Stimulated activated CD4-positive, alpha-beta T cell treated with anti-CD3 and anti-CD28 coated beads, Interleukin-1b, Interleukin-23, amount 100 ng/mL, for 1 hour (primary cell): ENCODE measurements at places on chromosomes 2 and 18.

DNA sequence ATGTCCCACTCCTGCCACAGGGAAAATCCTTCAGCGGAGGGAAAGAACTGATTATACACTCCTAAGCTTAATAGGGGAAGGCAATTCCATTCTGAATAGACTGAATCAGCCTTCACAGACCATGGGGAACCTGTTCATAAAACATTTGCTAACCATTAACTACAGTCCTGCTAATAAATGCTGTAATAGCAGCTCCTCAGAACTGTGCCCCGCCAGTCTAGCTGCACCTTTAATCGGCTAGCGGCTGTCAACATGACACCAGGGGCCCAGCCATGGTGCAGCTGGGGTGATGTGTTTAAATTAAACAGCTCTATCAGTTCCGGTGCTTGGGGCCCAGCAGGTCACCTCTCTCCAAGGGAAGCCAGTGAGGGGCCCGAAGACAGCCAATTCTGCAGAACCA lies 77.8 kb downstream of the GALNT14 start:
- no peak for DNase-seq

- DNase-seq: no peak
Observed at GRCh38 chr2:207549145-207549544, 19.4 kb downstream of the CREB1 start.

GRCh38 chr2:217792626-217793527 lies 209.9 kb downstream of the TNS1 start:
- DNase-seq: no peak

DNA sequence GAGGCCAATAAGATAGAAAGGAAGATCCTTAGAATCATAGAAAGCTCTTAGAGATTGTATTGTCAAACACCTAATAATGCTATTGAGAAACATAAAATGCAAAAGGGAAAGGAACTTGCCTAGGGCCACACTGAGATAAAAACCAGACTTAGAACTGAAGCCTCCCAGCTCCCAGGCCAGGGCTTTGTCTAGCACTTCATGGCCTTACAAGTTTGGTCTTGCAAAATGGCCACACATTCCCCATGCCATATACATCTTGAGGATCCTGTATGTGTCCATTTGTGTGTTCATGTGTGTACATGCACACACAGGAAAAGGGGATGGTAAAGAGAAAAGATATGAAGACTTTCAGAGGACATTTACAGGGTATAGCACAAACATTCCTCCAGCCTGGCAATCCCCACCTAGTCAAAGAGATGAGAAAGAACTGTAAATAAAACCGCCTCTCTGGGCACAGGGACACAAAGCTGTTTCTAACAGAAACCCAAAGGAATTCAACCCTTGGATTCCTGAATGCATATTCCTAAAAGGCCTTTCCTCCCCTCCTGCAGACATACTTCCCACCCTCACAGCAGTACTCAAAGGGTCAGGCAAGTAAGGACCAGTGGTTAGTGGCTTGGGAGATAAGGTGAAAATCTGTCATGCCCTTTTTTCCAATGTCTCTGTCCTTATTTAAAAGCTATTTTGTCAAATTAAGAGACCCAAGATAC lies 99.7 kb upstream of the KLHL29 start:
- DNase-seq: no peak

GRCh38 chr2:76998704-76999103 lies 523.5 kb downstream of the LRRTM4 start:
- no peak for DNase-seq

DNA sequence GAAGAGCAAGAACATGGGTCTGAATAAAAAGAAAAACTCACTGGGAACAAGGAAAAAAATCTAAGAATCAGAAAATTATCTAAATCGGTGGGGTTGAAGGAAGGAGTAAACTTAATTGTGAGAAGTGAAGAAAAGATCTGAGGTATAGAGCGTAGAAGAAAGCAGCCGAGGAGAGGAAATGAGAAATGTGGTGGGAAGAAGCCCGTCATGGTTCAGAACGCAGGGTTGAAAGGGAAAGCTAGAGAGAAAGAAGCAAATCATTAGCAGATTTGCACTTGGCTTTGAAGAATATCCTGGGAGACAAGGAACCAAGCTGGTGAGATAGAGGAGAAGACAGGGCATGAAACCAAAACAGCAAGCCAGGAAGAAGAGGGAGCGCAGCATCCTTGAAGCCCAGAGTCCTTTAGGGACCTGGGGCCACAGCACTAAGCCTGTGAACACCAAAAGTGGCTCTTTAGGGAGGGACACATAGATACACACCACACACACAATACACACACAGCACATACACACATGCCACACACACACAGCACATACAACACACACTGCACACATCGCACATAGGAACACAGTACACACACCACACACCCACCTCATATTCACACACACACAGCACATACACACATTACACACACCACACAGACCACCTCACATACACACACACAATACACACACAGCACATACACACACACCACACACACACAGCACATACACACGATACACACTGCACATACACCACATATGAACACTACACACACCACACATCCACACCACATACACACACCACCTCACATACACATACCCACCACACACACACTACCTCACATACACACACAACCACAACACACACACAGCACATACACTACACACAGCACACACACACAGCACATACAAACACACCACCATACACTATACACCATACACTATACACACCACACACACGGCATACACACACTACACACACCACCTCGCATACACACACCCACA lies 274.6 kb downstream of the ETAA1 start:
- DNase-seq: no peak

DNA sequence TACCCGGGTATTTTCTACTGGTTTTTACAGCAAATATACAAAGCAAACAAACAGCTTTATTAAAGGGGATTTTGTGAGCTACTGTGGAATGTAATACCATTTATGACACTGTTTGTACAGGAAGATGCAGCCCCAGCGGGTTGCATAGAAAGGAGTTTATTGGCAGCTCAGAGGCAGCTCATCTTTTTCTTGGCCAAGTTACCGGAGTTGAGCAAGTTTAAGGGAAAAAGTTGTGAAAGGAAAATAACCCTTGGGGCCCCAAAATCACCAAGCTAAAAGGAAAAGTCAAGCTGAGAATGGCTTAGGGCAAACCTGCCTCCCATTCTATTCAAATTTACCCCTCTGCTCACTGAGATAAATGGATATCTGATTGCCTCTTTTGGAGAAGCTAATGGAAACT lies 60.8 kb downstream of the MOB4 start:
- no peak for DNase-seq

DNA sequence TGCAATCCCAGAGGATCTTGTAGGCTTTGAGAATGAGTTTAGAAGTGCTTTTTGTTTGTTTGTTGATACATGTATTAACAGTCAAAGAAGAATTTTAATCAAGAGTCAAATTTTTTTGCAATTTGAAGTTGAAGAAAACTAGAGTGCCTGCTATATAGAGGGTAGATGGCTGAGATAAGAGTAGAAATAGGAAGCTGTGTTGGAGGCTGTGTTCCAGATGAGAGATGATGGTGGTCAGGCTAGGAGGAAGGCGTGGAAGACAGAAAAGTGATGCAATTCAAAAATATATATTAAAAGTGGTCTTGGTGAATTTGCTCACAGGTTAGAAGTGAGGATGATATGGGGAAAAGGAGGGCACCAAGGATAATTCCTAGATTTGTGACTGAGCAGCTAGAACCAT lies 978.3 kb downstream of the BCL11A start:
- DNase-seq: no peak

DNA sequence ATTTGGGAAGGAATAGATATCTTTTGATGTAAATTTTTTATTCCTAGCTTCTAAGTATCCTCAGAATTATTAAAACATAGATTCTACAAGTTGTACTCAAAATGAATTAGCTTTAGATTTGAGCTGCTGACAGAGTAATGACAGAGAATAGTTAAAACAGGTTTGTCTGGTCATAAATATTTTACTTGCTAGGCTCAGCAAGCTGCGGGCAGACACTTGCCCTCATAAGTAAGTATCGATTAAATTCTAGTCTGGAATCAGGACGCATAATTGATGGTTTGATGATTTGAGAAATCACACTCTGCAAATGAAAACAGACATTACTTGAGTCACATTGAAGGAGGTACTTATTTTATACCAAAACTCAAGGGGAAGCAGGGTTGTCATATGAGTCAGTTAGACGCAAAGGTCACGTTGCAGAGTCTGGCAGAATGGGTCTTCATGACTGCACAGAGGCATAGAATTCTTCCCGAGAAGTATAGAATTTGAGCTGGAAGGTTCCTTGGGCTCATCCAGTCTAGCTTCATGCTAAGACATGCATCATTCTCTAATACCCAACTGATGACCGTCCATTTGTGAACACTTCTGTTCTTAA lies 27.5 kb downstream of the ARL4C start:
- no peak for DNase-seq
